ENCODE measurements at places on chromosomes 16 and 17.

DNA sequence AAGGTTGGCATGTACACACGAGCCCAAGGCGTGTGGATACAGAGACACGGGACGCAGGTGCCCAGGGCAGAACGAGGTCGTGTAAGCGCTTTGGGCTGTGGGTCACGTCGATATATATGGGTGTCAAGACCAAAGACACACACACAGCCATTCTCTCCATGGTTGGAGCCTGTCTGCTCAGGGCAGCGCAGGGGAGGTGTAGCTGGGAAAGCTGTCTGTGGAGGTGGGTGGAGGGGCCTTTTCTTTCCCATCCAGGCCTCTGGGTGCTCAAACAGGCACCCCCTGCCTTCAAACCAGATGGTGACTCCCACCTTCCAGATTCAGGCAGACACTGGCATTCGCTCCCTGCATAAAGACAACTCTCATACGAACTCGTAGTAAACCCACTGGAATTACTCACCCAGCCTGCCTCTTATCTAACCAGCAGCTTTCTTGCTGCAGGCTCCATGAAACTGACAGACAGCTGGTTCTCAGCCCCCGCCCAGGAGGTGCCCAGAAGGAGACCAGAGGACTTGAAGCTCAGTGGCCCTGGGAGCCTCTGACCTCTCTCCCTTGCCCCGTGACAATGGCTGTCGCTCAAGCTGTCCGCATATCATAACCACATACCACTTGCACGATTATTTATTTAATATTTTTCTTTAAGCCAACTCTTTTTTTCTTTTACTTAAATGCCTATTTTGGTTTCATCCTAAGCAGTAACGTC, 237.1 kb downstream of the KATNIP start:
- no peak for DNase-seq

DNA sequence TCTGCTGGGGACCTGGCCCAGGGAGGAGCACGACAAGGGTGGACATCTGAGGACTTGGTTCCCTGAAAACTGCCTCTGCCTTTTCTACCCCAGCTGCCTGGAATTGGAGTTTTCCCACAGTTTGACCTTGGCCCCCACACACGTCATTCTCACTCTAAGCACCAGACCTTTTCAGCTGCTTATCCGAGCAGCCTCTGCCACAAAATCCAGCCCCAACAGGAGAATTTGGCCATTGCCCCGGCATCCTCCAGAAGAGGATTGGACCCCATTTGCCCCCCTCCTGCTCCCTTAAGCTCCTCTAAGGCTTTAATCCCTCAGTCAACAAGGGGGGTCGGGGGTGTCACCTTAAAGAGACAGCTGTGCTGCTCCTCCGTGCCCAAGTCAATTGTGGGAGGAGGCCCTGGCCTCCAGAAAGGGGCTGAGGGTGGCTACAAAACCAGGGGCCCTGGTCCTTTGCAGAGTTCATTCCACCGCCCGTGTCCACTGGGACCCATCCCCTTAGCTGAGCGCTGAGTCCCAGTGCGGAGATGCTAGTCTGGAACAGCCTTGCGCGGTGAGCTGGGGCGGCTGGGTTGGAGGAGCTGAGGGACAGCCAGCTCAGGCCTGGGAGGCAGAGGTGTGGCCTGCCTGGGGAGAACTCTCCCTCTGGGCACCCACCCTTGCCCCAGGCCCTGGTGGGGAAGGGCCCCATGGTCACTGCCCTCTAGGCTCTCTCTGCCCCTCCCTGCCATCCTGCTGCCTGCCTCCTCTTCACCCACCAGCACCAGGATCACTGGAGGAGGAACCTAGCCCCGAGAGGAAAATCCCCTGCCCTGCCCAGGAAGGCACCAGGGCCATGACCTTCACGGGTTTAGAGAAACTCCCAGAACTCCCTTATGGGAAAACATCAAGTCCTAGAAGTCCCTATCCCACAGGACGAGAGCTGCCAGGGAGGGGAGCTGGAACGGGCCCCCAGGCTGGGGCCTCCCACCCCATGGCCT, 18.8 kb downstream of the TTYH2 start:
- no peak for DNase-seq

- DNase-seq, result no peak
Measured at GRCh38 chr16:27514806-27515205, 34.9 kb downstream of the GTF3C1 start.

- no peak for DNase-seq
Measured at GRCh38 chr16:9534759-9535158, 443.3 kb downstream of the HAPSTR1 start.

- DNase-seq, result peak; percentile 36
Measured at GRCh38 chr16:24635900-24636610, 93.4 kb upstream of the TNRC6A start.

DNA sequence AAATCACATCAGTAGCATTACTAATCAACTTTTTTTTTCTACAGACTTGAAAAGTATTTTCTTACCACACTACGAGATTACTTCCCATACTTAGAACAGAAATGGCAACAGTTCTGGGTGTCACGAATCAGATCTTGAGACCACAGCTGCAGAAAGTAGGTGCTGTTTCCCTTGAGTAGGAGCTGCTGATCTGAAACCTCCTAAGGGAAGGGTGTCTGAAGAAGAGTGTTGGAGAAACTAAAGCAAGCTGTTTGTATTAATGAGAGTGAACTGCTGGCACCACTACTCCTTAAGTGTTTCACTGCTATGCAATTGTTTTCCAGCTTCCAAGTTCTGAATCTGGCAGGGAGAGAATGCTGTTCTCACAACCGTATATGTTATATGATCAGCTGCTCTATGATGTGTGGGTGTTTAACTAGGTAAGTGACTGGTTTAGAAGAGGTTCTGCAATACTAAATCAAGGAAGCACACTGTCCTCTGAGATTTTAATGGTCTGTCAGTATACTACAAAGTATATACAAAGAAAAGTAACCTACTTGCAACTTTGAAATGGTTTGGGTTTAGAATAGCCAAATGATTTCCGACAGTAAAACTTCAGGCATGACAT, 3.3 kb downstream of the ZNF652 start:
- DNase-seq, result no peak

- no peak for DNase-seq
Measured at GRCh38 chr17:76684756-76685155, 26.0 kb downstream of the MXRA7 start.

DNA sequence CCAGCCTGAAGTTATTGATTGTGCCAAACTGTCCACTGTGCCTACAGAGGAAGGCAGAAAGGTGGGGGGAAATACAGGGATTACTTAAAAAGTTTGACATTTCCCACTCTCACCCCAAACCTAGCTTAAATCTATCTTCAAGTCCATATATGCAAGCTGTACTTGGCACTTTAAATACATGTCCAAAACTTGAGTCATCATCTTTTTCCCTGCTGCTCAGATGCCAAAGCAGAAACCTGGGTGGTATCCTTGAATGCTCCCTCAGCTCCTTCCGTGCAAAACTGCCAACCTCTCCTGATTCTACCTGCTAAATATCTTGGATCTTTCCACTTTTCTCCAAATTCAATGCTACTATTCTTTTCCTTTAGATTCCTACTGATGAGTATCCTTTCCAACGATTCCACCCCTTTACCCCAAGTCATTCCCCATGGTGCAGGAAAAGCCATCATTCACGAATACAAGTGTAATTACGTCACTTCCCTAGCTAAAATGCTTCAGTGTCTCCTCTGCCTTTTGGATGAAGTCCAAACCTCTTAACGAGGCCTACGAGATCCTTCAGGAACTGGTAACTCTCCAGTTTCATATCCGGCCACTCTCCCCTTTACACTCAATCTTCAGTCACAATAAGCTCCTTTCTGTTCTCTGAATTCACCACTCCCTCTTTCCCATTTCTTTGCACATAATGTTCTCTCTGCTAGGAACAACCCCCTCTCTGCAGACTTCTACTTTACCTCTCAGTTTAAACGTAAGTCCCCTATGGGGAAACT, 9.3 kb downstream of the BECN1 start:
- no peak for DNase-seq

DNA sequence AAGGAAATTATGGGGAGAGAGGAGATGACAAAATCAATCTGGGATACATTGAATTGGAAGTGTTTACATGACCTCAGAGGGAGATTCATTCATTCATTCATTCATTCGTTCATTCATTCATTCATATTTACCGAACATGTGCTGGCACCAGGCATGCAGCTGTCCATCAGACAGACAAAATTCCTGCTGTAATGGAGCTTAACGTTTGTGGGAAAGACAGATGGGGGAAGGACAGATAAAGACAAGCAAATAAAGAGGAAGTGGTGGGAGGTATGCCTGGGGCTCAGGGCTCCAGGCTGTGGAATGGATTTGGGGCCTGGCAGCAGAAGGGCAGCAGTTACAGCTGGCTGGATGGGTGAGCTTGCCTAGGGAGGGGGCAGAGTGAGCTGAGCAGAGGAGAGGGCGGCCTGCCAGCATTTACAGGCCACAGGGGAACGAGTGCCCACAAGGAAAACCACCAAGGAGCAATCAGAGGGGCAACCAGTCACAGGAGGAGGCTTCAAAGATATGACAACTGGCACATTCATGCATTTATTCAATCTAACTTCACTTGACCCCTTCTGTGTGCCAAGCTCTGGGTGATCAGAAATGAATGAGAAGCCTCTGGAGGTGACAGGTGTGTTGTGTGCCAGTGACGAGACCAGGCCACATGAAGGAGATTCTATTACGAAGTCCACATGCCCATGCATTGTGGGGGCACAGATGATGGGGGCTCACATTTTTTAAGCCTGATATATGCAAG, 48.5 kb downstream of the ARHGAP27 start:
- no peak for DNase-seq

- DNase-seq, result no peak
Measured at GRCh38 chr17:18953231-18953728, 1.3 kb downstream of the SLC5A10 start.

DNA sequence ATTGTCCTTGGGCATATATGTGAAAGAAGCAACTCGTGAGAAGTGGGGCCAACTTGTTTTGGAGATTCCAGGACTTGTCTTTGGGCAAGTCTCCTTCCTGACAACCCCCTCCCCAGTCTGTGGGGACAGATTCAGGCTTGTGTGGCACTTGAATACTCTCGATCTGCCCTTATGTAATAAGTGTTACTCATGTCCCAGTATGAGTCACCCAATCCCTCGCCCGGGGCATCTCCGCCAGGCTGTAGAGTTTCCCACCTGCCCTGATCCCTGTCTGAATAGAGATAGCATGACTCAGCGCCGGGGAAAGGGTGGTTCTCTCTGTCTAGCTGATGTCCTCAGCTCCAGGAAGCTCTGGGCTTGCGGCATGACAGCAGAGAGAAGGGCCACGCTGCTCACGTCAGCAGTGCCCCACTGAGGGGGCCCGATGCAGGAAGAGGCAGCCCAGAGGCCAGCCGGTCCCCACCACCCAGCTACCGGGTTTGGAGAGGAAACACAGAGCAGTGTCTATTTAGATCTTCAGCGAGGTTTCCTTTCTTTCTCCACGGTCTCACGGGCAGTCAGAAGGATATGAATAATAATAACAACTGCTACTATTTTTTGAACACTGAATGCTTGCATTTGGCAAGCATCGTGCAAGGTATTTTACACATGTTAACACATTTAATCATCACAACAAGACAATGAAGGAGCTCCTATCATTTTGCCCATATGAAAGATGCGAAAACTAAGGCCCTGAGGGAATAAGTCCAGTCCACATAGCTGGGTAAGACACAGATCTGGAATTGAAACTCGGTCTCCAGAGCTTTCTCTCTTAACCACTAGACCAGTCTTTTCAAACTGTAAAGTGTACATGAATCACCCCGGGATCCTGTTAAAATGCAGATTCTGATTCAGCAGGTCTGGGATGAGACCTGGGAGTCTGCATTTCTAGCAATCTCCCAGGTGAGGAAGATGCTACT, 426.7 kb upstream of the MAF start:
- peak; percentile 74 for DNase-seq

DNA sequence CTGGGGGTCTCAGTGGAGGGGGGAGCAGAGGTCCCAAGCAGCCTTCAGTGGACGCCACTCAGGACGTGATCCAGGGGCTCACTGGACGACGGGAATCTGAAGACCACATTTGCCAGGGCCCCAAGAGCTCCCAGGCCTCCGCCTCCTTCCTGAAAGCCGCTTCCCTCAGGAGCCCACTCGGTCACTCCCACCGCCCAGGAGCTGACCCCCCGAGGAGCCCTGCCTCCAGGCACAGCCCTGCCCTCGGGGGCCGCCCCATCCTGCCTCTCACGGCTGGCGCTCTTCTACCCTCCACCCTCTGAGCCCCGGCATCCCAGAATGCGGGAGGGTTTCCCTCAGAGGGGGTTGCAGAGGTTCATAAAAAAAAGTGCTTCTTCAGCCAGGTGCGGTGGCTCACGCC, 24.2 kb downstream of the TIMM22 start:
- DNase-seq, result no peak

DNA sequence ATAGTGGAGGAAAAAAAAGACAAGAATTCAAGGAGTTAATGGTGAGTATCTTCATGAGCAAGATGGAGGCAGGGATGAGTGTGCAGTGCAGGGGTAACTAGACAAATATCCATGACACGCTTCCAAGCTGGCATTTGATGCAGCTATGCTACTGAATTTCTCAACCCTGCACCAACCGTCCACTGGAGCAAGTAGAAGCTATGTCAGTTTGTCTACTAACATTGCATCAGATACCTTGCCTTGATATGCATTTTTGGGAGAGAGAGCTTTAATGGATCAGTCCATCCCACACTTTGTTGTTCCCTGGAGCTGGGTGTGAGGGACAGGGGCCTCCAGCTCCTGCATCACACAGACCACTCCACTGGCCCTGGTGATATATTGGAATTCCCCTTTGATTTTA, 16.4 kb downstream of the CCL11 start:
- DNase-seq, result no peak

- no peak for DNase-seq
Measured at GRCh38 chr16:53043986-53044601, 8.6 kb downstream of the CHD9NB start.

- no peak for DNase-seq
Measured at GRCh38 chr17:70049801-70050591, 25.0 kb upstream of the KCNJ16 start.

DNA sequence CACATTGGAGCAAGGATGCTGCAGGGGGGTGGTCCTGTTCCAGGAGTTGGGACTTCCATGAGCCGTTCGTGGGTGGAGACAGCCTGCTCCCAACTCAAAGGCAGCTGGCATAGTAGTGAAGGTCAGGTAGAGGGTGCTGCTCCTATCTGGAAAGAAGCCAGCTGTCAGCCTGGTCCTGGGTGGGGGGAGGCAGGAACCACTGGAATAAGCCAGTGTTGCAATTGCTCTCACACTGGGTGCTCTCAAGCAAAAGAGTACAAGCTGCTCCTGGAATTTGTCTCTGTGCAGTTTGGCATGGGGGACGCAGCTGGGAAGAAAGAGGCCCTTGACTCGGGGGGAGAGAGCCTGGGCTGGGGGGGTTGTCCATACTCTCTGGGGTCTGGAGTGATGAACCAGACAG, 8.7 kb downstream of the CACNG5 start:
- no peak for DNase-seq

Data from head of caudate nucleus (tissue), 42 donors.